ENCODE measurements at places on chromosomes 3 and 15.

- no peak for DNase-seq
Measured at GRCh38 chr3:78402720-78403119, 1362.8 kb downstream of the ROBO2 start.

GRCh38 chr15:99452728-99453636, 112.8 kb upstream of the MEF2A start:
- no peak for DNase-seq

DNA sequence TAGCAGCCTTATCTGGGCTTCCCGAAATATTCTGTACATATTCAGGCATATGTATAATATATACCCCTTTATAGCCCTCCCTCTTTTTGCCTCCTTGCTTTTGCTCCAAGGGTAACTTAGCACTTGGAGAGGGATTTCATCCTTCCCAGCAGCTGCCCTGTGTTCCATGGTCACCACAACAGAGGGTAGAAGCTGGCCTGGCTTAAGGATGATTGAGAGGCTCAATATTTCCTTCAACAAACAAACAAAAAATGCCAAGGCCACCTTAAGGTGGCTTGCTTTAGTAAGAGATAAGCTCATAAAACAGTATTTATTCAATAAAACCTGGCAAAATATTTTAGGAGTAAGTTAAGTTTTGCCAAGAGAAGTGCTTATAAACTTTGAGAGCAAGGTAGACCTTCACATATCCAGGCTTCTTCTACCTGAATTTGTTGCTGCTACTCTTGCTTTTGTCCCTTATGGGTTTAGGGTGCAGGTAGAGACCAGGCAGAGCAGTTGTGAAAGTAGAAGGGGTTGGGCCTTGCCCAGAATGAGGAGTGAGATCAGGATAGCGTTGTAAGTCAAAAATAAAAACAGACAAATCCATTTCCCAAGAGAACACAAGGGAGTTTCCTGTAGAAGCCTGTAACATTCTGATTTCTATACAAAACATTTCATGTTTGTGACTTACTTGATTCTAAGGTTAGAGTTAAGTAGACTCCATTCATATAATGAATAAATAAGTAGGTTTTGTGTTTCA, 52.7 kb upstream of the ATOSA start:
- no peak for DNase-seq

DNA sequence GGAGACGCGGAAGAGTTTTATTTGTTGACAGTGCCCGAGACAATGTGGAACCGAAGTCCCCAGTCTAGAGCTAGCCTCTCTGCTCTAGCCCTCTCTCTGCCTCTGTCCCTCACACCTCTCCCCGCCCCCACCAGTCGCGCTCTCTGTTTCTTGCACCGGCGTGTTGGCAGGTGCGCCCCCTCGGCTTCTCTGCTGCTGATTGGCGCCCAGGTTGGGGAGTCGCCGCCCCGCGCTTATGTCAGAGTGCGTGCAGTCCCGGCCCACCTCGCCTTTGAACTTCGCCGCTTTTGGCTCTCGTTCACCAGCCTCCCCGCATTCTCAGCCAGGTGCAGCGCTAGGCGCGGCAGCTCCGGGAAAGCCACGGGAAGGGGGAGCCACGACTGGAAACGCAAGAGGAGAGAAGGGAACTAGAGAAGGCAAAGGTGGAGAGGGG, at the start of gene SOX14:
SOX14 (plus strand) TSS at position 315 of the 433 bp plus-strand sequence. CDS start 470 bp downstream, outside the sequence.
- DNase-seq, result no peak

DNA sequence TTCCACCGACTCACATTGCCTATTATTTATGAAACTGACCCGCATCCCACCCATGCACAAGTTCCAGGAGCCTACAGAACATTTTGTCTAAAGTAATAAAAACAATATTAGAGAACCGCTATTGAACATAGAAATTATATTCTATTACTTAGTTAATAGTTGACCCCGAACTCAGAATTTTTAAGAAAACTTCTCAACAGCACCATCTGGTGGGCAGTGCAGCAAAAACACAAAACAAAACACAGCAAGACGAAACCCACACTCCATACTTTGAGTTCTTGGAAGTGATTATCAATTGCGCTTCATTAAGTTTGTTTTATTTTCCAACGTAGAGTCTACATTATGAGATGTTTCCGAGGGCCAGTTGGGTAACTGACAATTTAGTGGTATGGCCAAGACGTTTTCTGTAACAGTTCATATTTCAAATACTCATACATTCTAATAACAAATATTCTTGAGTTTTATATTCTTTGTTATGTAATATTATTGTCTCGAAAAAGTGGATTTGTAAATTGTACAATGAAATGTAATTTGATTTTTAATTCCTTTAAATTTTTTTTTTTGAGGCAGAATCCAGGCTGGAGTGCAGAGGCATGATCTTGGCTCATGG, 24.0 kb upstream of the C3orf70 start:
- no peak for DNase-seq

GRCh38 chr3:16126634-16127033, 47.8 kb upstream of the GALNT15 start:
- no peak for DNase-seq

- no peak for DNase-seq
Measured at GRCh38 chr15:49313650-49314049, 109.4 kb upstream of the FGF7 start.

- DNase-seq, result peak; percentile 37
Measured at GRCh38 chr3:126137490-126138130, 42.8 kb downstream of the ALDH1L1 start.

DNA sequence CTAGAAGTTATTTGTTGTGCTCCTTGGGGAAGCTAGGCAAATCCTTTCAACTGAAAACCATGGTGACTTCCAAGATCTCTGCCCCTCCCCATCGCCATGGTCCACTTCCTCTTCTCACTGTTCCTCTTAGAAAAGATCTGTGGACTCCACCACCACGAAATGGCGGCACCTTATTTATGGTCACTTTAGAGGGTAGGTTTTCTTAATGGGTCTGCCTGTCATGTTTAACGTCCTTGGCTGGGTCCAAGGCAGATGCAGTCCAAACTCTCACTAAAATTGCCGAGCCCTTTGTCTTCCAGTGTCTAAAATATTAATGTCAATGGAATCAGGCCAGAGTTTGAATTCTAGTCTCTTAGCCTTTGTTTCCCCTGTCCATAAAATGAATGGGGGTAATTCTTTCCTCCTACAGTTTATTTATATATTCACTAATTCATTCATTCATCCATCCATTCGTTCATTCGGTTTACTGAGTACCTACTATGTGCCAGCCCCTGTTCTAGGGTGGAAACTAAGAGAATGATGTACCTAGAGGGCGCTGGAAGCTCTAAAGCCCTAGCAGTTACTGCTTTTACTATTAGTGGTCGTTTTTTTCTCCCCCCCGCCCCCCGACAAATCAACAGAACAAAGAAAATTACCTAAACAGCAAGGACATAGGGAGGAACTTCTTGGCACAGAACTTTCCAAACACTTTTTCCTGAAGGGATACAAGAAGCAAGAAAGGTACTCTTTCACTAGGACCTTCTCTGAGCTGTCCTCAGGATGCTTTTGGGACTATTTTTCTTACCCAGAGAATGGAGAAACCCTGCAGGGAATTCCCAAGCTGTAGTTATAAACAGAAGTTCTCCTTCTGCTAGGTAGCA, 657 bp downstream of the PATL2 start:
- DNase-seq, result no peak

- DNase-seq, result no peak
Measured at GRCh38 chr3:148631124-148631903, 66.4 kb upstream of the AGTR1 start.

DNA sequence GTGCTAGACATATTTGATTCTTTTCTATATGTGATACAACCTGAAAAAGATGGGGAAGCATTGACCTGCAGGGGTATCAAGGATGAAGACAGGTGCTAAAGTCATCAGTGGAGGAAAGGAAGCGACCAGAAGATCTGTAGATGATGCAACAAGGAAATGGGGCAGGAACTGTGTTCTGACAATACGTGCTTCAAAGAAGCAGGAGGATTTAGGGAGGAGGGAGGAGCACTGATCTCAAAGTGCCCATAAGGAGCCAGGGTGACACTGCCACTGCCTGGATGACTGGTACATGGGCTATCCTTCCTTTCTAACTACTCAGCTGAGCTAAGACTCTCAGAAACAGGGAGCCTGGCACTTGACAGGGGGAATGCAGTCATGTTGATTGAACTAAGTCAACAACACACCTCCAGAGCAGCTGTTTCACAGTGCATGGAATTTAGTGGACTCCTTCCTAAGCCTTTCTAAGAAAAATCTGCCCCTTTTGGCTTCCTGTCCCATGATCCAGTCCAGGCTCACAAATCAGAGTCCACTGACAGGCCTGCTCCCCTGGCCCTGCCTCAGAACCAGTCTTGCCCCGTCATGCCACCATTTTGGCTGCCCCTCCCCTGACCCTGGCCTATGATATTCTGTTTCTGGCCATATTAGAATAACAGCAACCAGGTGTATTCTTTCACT, 12.0 kb downstream of the LYSMD4 start:
- DNase-seq, result no peak

DNA sequence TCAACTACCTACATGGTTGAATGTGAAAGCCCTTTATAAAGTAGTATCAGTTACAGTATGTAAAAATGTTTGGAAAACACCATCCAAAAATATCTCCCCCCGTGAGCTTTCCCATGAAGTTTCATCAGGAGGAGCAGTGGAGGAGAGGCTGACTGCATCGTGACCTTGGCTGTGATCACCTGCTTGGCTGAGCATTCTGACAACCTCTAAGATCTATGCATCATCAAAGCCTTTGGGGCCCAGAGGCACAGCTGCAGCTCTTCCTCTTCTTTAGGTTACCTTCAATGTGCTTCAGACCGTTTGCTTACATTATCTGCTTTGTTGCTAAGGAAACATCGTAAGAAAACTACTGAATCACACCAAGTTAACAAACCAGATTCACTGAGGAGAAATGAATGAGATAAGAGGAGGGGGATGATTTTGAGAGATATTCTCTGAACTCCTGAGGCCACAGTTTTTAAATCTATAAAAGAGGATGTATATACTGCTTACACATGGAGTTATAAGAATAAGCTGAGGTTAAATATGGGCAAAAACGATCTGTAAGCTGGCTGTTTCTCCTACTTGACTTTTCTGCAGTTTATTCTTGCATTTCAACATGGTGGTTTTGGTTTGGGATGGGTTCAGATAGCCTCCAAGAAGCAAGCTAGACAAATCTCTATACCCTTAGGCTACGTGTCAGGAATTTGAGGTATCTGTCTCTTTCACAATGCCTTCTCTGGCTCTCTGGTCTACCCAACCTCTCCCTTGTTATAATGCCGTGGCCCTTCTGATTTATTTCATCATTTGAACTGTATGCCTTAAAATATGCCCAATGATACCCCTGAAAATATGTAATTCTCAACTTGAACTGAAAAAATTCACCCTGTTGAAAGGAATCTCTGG, 4.0 kb downstream of the GCSAM start:
- peak; percentile 76 for DNase-seq

DNA sequence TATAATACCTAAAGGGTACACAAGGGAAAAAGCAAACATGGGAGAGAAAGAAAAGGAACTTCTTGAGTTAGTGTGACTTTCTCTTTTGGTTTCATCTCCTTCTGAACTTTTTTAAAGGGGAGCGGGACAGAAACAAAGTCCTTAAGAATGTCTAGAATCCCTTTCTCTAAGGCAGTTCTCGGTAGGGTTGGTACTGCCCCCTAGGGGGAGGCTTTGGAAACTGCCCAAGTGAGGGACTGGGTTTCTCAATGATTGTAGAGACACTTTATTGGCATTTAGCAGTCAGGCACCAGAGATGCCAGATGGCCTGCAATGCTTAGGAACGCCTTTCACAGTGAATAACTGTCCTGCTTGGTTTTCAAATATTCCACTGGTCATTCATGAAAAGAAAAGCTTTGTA, 172.7 kb downstream of the WDR72 start:
- DNase-seq, result no peak

GRCh38 chr3:177329854-177330253, 132.6 kb upstream of the TBL1XR1 start:
- no peak for DNase-seq

- DNase-seq, result no peak
Measured at GRCh38 chr15:85555875-85556617, 175.6 kb downstream of the AKAP13 start.

- peak; percentile 83 for DNase-seq
Measured at GRCh38 chr15:73700041-73700842, 16.1 kb downstream of the CD276 start.

- DNase-seq, result no peak
Measured at GRCh38 chr3:28867836-28868235, 413.0 kb upstream of the RBMS3 start.

DNA sequence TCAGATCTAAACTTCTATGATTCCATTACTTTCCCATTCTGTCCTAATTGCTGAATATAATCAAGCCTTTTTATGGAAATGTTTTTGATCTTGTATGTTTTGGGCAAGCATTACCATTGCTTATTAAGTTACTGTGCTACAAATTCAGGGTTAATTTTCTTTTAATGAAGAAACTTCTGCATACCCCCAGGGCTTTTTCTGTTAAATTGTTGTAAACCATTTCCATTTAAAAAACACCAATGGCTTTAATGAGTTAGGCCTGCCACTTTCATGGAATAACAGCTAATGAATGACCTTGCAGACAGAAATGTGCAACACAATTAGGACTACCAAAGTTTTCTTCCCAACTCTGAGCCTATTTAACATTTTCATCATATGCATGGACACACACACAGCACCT, 150.0 kb downstream of the DIPK2A start:
- DNase-seq, result no peak

- DNase-seq, result no peak
Measured at GRCh38 chr3:134707908-134708597, 57.2 kb upstream of the KY start.

DNA sequence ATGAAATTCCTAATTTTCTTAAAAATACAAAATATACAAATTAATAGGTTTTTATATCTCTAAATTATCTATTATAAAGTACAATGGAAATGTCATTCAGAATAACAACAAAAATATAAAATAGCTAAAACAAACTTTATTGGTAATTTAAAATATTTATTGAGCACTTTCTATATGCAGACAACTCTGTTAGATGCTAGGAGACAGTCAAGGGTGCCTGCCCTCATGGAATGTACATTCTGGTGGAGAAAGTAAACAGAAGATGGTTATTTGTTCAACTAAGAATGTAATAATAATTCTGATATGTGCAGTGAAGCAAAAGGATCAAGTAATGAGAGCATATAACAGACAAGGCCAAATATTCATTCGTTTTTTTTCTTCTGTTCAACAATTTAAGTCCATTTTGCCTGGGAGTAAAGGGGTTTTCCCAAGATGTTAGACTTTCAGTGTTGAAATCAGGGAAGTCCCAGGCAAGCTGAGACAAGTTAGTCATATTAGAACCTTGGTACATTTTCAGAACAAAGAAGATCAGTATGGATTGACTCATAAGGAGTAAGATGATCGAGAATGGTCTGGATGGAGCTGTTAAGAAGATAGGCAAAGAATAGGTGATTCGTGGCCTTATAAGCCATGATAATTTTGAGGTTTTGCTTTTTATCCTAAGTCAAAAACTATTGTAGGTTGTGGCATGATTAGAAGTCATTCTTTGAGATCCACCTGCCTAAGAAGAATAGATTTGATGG, 150.2 kb upstream of the MLF1 start:
- peak; percentile 1 for DNase-seq

GRCh38 chr15:101175401-101175800, 76.4 kb downstream of the CHSY1 start:
- DNase-seq, result no peak

GRCh38 chr15:58369261-58369701, 62.5 kb upstream of the LIPC start:
- DNase-seq, result peak; percentile 67

GRCh38 chr15:52180196-52180835, 10.9 kb downstream of the GNB5 start:
- peak; percentile 61 for DNase-seq
